ENCODE measurements at places on chromosomes 2 and 18.

- no peak for DNase-seq
These were observed 24.8 kb downstream of the ATP9B start for GRCh38 chr18:79093986-79094385.

DNA sequence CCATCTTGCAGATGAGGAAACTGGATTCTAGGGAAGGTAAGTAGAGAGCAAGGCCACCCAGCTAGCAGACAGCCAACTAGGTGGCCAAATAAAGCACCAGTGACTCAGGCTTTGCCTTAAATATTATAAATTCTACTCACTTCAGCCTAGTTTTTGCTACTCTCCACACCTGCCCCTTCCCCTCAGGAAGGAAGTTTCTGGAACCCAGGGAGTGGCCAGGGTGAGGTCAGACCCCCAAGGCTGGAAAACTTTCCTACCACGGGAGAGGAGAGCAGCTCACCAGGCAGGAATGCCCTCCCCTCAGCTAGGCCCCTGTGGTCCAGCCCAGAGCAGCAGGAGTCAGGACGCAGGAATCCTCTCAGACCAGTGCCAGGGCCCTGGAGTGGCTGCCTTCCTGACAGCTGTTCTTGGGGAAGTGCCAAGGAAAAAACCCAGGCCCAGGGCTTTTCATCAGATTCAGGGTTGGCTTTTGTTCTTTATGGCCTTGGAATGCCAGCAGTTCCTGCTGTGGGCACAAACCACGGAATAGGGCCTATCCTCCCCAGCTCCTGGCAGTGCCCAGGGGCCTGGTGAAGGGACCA is 5.1 kb upstream of the PAX8 start:
- no peak for DNase-seq

- no peak for DNase-seq
These were observed 957.1 kb upstream of the CHAC2 start for GRCh38 chr2:52810460-52810859.

GRCh38 chr2:11559786-11560155 is 25.9 kb downstream of the GREB1 start:
- DNase-seq, result no peak

Measured in stimulated activated CD8-positive, alpha-beta memory T cell treated with anti-CD3 and anti-CD28 coated beads, Interleukin-4, amount 100 ng/mL, for 1 hour (primary cell).